ENCODE measurements at places on chromosomes 5 and 9.

DNA sequence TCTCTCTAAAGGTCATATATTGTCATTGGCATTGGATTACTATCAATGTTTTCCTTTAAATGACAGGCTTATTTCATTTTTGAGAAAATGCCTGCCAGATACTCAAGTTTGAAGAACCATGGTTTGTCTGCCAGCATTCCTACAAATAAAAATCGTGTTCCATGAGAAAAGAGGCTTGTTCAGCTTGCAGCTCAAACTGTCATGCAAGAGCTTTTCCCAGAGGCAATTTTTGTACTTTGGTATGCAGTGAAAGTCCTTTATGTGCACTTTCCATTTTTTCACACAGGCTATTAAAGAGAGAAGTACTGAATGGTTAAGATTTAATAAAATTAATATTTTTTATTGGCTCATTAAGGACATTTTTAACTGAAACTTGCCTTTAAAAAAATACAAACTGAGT lies 110.4 kb downstream of the FBXO4 start:
- DNase-seq: no peak

DNA sequence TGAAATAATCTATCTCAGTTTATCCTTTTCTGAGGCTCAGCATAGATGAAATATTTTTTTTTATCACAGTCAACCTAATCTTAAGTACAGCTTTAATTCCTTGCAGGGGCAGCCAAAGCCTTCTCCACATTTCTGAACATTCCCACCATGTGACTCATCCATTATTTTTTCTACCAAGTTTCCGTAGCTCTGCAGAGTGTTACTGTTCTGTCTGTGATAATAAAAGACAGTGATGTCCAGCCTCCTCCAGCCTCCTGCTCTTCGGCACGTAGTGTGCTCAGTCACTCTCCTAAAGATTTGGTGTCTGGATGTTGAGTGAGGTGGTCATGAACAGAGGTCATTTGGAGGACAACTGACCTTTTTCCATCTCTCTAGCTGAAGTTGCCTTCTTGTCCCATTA lies 338.1 kb upstream of the ADAMTS16 start:
- no peak for DNase-seq

DNA sequence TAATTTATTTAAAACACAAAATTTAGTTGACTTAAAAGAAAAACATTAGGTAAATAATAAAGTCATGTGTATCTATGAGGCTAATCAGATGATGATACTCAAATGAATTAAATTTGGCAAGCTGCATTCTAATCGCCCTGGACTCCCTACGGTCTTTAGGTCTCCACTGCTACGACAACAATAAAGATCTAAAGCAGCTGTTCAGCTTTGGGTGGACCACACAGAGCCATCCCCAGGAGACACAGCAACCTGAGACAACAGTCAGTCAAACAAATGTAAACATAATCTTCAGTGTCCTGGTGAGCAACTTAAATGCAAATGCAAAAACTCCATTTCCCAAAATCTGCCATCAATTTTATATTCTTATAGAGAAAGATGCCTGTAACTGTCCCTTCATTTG lies 65.5 kb downstream of the MCTP1 start:
- DNase-seq: no peak

- no peak for DNase-seq
These were observed 91.5 kb downstream of the ADAMTS2 start for GRCh38 chr5:179253730-179254129.

- no peak for DNase-seq
These were observed 28.3 kb downstream of the PRRX2 start for GRCh38 chr9:129693741-129694140.

- peak; percentile 59 for DNase-seq
These were observed 32.9 kb downstream of the FRMD3 start for GRCh38 chr9:83505282-83505681.

DNA sequence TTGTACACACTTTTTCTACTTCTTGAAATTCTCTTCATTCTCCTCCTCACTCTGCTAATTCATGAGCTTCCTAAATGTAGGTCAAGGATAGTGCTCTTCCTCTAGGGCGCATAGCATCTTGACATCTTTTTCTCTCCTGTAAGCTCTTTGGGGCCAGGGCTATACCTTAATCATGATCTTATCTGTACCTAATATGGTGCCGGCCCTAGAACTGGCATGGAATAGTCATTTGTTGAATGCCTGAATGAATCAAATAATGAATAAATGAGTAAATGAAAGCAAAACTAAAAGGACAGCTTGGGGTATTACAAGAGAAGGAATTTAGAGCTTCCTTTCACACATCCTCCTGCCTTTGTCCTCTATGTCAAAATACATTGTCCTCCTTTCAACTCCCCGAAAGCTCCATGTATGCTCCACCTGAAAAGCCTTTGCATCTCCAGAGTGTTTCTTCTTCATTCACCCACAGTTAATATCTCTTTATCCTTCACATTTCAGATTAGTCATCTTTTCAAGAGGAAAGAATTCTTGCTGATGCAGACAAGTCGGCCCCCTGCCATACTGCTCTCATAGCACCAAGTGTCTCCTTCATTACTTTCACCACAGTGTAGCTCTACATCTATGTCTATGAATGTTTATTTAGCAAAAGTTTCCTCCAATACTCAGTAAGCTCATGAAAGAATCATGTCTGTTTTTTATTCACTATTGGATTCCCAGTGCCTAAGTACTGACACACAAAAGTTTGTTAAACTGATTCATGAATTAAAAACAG lies 16.4 kb upstream of the PPP2R2B start:
- no peak for DNase-seq

DNA sequence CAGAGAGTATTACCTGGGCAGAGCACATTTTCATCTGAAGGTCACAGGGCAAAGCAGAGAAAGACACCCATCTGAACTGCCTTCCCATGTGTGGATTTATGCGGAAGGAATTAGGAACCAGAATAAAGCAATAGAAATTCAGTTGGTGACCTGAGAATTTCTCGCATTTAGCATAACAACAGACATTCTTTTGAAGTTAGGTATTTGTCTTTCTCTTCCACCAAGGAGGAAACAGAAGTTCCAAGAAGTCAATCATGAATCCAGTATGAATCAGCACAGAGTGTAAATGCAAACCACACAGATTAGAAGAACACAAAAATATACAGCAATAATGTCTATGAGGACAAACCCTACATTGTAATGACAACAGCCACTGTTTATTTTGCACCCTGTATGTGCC lies 515.2 kb upstream of the BRINP1 start:
- DNase-seq: no peak

- no peak for DNase-seq
These were observed 18.7 kb upstream of the LECT2 start for GRCh38 chr5:135973323-135974020.

DNA sequence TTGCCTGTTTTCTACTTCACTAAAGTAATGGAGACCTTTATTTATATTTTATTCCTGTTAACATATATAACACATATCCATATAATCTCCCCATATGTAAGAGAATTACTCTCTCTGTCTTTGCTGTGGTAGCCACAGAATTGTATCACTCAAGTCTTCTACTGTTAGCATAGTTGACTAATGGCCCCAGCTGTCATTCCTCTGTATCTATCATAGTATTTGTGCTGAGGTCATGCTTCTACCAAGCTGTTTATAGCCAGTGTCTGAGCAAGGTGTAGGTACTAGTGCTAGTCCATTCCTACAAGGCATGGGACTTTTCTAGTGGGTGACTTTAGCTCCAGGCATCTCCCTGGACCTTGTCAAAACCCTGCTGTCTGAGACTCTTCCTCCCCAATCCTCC lies 244.1 kb downstream of the KIAA0825 start:
- DNase-seq: no peak

- no peak for DNase-seq
These were observed at the start of gene RANBP3L for GRCh38 chr5:36301858-36302603. Gene RANBP3L, minus strand, starts transcription at chr5:36301902. Its CDS starts 486 bp downstream, at chr5:36301416.

DNA sequence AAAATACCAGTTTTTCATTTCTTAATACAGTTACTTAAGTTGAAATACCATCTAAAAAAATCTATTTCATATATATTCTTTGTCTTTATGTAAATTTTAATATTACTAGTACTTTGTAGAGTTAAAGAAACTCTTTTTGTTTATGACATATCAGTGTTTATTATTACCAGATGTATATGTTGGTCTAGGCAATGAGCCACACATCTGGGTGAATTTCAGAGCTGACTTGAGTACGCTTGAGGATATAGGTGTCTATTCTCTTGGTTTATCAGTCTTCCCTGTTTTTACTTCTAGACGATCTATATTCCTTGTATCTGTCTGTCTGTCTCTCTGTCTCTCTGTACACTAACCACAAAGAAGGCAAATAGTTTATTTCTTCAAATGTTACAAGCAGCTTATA lies 2.9 kb downstream of the SMAD5 start:
- DNase-seq: no peak

DNA sequence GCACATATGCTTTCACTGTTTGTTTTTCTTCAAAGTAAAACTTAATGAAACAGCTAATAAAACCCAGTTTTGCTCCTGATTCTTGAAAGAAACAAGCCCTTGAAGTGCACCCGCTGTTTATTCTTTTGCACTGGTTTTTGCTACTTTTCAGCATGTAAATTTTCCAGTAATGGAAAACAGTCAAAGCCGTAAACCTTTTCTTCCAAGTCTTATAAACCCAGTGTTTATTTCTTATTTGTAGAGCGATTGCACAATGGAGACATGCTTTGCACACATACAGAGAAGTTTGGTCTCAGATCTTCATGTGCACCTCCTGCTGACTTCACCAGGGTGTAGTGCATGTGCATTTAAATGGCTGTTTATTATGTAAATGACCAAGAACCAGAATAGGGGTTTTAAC lies 51.8 kb downstream of the ATG10 start:
- DNase-seq: no peak

DNA sequence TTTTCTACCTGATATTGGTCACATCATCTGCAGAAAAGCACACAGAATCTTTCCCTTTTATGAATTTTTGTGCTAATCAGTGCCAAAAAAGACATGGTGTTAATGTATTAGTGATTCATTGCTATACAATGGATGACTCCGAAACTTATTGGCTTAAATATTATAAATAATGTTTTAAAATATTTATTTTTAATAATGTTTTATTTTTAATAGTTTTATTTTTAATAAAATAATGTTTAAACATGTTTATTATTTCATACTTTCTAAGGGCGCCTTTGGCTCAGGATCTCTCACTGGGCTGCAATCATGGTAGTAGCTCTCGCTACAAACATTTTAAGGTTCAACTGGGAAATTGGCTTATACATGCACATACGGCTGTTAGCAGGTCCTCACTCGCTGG lies 65.7 kb downstream of the CDH12 start:
- no peak for DNase-seq

DNA sequence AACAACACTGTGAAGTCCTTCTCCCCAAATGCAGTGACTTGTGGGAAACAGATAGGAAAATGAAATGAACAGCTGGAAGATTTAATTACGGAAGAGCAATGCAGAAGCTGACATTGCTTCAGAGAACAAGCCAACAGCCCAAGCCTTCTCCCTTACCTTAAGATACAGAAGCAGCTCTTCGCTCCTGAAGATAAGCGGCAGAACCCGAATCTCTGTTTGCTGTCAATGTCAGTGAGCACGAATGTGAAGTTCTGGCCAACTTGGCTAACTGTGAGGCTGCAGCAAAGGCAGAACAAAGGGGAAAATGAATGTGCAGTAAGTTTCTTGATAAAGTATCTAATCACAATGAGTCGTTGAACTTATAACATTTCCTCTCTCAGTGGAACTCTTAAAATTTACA lies 172.4 kb downstream of the DENND1A start:
- no peak for DNase-seq

DNA sequence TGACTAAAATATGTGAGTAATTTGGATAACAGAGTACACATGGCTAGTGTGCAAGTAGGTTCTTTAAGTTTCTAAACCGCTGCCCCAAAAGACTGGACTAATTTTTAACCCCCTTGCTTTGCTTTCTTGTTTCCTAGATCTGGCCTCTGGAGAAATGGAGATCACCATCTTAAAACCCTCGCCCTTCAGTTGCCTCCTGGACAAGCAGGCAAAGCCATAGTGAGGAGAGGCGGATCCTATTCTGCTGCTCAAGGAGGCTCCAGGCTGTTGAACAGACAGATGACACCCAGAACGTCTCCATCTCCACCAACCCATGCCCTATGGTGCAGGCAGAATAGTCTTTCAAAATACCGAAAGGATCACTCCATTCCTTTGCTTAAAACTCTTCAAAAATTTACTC lies 28.6 kb upstream of the ALDH1A1 start:
- no peak for DNase-seq

- no peak for DNase-seq
These were observed 39.2 kb downstream of the SHC3 start for GRCh38 chr9:89139455-89139854.

DNA sequence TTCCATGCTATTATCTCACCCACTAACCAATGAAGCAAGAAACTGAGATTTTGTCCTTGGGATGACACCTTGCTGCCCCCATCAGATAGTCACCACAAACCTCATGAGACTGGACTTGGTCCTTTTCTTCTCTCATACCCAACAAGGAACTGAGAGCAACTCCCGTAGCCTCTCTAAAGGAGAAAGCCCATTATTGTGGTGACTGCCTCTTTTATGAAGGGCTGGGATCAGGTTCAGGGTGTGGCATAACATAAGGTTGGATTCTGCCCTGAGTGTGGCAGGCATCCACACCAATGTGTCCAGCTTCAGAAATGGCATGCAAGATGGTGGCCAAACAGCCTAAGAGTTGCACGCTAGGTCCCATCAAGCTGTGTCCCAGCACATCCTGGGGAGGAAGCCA lies 1.3 kb upstream of the ACTL7A start:
- DNase-seq: no peak

GRCh38 chr5:53906736-53907135 lies 346.3 kb downstream of the NDUFS4 start:
- no peak for DNase-seq

- no peak for DNase-seq
These were observed 831 bp downstream of the KLHL3 start for GRCh38 chr5:137734962-137735554.

- no peak for DNase-seq
These were observed 975 bp upstream of the NXNL2 start for GRCh38 chr9:88533951-88534455.

GRCh38 chr5:60410427-60410826 lies 289.5 kb downstream of the DEPDC1B start:
- no peak for DNase-seq

- no peak for DNase-seq
These were observed 40.9 kb downstream of the NFIB start for GRCh38 chr9:14272927-14273528.

- no peak for DNase-seq
These were observed 275.0 kb downstream of the ARHGEF28 start for GRCh38 chr5:73901043-73901442.

- DNase-seq: peak; percentile 17
These were observed 261.4 kb upstream of the KLF4 start for GRCh38 chr9:107750741-107751566.

- no peak for DNase-seq
These were observed 139.0 kb upstream of the GAS1 start for GRCh38 chr9:87086221-87086818.

- no peak for DNase-seq
These were observed 40.7 kb upstream of the ATP6V1G1 start for GRCh38 chr9:114546851-114547250.

DNA sequence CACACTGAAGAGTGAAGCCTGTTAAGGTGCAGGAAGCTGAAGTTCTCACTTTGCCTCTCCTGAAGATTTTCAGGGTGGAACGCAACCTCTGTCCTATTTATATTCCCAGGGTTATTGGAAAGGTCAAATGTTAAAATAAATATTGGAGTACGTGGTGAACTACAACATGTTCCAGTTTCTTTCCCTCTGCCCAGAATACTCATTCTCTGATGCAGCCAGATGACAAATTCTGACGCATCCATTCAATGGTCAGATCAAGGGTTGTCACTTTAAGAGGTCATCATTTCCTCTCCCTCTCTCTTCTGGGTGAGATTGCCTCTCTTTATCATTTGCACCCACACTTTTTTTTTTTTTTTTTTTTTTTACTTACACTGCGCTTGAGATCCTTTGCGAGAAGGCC lies 277.1 kb downstream of the BRINP1 start:
- DNase-seq: no peak
